ENCODE measurements at places on chromosomes 5 and 9.

DNA sequence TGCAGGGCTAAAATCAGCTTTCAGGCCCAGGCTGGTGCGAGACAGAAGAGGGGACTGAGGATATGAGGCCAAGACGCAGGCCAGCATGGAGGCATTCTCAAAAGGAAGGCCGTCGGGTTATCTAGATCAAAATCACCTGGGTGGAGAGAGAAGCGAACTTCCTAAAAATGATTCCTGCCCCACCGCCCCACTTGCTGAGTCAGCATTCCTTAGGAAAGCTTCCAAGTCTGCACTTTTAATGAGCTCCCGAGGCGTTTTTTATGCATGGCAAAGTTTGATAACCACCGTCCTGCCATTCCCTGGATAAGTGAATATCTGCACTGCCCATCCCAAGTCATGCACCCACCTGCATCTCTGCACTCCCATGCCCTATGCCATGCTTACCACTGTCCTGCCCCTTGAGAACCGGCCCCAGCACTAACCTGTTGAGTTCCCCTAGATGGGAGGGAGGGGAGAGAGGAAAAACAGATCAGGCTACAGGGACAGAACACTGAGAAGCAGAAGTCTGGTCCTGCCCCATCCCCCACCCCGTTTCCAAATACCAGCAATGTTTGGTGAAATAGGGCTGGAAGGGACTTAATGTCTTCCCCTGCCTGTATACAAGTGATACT lies 1.6 kb upstream of the SPOCK1 start:
- DNase-seq, result no peak

DNA sequence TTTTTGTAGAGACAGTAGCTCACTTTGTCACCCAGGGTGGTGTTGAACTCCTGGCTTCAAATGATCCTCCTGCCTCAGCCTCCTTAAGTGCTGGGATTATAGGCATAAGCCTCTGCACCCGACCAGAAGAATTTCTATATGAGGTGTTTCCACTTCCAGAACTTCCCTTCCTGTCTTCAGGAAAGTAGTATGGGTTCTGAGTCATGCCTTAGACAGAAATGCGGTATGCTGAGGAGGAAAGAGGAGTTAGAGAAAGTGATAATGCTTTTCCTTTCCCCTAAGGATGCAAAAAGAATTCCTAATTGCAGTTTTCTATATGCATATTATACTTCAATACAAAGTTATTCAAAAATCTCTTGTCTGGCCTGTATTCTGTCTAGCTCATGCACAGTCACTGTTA lies 16.4 kb upstream of the ADAMTSL1 start:
- no peak for DNase-seq

GRCh38 chr5:159034083-159034824 lies 65.5 kb downstream of the EBF1 start:
- no peak for DNase-seq

DNA sequence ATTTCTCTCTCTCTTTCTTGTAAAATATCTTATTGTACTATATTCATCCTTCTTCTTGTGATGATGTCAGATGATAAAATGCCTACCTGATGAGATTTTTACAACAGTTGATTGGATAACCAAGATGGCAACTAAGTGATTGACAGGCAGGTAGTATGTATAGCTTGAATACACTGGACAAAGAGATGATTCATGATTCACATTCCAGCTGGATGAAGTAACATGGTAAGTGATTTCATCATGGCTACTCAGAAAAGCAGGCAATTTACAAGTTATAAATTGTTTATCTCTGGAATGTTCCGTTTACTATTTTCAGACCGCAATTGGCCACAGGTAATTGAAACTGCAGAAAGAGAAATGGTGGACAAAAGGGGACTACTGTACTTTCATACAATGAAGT lies 1471.7 kb upstream of the C9orf72 start:
- DNase-seq, result no peak

GRCh38 chr9:105128908-105129600 lies 115.4 kb upstream of the SLC44A1 start:
- DNase-seq, result no peak

- no peak for DNase-seq
Measured at GRCh38 chr9:111400564-111400898, 70.5 kb upstream of the OR2K2 start.

DNA sequence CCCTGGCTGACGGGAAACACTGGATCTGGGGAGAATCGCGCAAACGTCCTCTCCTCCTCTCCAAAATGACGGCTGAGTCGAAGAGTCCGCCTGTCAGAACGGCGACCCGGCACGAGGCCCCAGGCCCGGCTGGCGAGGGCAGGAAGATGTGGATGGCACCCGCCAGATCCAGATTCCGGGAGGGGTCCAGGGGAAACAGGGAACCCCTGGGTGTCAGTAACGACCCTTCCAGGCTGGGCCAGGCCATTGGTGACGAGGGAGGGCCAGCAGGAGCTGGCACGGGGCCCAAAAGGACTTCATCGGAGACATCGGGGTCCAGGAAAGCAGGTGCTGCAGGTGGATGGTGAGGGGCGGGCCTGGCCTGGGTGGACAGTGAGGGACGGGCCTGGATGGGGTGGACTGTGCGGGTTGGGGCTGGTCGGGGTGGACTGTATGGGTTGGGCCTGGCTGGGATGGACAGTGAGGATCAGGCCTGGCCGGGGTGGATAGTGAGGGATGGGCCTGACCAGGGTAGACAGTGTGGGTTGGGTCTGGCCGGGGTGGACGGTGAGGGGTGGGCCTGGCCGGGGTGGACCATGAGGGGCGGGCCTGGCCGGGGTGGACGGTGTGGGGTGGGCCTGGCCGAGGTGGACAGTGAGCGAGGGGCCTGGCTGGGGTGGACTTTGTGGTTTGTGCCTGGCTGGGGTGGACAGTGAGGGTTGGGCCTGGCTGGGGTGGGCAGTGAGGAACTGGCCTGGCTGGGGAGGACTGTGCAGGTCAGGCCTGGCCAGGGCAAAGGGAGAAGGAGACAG lies 14.0 kb downstream of the SLC6A3 start:
- DNase-seq, result no peak

GRCh38 chr5:105033637-105034400 lies 1471.2 kb upstream of the NUDT12 start:
- DNase-seq, result no peak

DNA sequence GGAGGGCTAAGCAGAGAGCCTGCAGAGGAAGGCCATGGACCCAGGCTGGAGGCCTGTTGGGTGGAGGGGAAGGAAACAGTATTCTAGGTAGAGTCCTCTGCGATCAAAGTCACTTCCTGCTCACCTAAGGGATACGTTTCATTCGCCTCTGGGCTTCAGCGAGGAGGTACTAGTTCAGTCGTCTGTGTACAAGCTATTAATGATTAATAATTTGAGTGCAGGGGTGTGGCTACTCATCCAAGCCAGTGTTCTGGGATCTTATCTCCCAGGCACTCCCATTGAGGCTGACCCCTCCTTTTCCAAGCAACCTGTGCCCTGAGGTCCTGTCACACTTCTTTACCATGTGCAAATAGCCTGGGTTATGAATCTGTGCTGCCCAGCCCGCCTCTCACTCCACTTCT lies 25.2 kb downstream of the RALGPS1 start:
- no peak for DNase-seq

GRCh38 chr9:89739511-89739910 lies 134.7 kb downstream of the GADD45G start:
- DNase-seq, result no peak

DNA sequence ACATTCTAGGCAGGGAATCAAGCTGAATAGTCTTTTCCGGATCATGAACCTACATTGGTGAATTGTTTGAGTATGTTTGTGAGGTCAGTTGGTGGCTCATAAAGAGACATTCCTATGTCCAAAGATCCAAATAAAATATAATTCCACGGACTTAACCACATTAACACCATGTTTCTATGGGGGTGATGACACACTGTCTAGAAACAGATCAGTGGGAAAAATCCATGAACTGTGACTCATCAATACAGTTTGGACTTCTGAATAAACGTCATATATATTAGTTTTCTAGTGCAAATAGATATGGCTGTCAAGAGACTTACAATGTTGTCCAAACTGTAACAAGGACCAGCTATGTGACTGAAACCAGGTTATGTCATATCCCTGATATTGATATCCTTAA lies 509.9 kb upstream of the TYRP1 start:
- no peak for DNase-seq

DNA sequence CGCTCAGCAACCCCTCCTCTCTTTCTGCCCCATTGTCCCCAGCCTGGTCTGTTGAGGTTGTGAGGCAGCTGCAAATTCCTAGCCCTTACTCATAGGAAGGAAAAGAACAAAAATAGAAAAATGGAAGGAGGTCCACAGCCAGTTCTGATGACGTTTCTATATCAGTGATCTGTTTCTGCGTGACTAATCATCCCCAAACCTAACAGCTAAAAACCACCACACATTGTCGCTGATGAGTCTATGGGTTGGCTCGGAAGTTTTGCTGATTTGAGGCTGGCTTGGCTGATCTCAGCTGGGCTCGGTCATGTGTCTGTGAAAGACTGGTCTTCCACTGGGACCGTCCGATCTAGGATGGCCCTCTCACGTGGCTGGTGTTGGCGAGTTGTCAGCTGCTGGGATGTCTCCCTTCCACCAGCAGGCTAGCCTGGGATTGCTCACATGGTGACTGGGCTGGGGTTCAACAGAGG lies 200.6 kb upstream of the ZNF618 start:
- DNase-seq, result no peak

DNA sequence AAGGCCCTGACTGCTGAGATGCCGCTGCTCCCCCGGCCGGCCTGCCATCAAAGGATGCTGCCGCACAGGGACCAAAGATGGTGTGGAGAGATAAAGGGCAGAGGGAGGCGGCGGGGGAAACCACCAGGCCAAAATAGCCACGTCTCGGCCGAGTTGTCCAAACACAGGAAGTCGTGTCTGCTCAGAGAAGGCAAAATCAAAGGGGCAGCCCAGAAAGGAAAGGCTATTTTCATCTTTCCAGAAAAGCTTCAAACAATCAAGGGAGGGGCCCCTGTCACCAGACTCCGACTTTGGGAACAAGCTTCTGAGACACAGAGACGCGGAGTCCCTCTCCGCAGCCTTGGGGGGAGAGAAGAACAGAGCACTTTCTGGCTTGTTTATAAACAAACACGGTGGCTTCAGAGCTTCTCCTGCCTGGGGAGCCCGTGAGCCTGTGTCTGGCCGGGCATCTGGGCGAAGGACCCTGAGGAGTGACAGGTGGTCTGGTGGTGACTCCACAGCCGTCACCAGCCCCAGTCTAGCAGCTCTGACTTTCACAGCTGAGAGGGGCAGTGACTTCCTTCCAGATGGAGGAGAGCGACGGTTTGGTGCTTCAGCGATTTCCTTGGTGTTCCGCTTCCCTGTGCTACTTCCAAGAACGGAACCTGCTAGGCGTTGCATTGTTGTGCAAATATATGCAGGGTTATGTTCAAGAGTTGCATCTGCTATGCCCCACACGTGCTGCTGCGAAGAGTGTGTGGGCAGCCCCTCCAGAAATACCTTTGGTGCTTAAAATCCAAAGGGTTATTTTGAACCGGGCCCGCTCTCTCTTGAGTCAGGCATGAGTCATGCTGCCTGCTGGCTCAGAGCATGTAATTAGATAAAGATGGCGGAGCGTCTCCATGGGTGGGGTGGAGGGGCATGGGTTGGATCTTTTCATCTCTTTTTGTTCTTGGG lies 24.0 kb downstream of the ADAMTSL2 start:
- DNase-seq, result no peak

GRCh38 chr9:99056886-99057664 lies 47.8 kb upstream of the TGFBR1 start:
- no peak for DNase-seq

DNA sequence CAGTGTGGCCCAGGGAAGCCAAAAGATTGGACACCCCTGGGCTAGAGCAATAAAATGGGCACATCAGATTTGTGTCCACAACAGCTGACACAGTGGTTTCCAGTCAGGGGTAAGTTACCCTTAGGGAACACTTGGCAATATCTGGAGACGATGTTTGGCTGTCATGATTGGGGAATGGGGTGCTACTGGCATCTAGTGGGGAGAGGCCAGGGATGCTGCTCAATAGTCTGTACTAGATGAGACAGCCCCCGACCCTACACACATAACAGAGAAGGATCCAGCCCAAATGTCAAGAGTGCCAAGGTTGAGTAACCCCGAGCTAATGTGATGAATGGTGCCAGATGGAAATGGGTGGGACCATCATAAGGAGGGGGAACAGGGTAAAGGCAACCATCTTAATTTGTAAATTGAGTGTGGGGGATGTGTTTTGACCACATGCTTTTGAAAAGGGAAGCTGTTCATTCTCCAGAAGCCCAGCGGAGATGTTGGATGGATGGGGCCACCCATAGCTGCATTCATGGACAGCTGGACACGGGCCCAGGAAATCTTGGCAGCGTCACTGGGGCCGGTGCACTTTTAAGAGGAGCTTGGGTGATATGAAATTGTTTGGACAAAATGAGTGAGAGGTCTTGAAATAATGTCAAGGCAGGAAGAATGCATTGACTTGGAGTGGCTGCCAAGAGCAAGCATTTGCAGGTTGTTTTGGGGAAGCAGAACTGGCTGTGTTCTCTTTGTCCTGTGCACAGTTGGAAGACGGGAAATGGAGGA lies 33.4 kb downstream of the SYK start:
- DNase-seq, result no peak

GRCh38 chr5:82491397-82491796 lies 213.2 kb upstream of the RPS23 start:
- no peak for DNase-seq

DNA sequence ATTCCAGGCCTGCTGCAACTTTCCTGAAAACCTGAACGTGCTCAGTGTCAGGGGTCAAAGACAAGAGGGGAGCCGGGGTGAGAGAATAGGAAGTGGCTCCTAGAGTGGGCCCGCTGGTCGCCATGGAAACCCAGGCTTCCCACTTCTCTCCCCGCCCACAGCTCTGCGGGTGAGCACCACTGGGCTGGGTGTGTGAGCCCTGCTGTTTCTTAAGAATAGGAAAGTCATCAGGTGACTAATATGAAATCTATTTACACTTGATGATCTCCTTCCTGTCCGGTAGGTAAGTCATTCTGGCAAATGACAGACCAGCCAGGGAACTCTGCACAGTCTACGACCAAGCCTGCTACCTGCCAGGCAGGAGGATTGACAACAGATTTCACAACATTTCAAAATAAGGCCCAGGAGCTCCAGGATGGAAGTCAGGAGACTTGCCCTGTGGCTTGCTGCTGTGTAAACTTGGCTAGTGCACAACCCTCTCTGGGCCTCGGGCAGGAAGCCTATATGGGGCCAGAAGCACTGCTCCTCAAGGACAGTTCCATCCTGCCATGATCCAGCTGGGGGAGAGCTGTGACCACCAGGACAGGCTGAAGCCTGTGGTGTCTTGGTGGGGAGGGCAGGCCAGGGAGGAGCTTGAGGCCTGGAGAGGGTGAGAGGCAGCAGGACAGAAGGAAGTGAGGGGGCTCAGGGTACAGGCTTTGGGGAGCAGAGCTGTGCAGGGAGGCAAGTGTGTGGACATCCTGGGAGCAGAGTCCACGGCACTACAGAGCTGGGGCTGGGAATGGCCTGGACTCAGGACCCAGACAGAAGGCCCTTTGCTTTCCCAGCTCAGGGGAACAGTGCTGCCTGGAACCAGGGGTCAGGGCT lies 60.6 kb downstream of the SHB start:
- DNase-seq, result no peak

DNA sequence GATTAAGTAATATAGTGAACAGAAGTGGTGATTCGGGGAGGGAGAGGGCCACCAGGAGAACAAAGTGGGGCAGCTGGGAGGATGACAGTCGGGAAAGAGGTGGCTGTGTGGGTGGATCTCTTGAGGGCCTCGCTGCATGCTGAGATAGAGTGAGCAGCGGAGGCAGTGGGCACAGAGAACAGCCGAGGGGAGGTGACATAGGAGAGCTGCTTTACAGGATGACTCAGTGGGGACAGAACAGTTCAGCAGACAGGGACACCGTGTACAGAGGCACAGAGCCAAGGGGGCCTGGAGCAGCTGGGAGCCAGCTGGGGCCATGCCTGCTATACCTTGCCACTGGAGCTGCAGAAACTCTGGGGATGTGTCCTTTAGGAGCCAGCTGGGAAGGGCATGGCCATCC lies 273.9 kb downstream of the GADD45G start:
- peak; percentile 95 for DNase-seq

- DNase-seq, result peak; percentile 18
Measured at GRCh38 chr5:61599370-61600122, 267.5 kb downstream of the ZSWIM6 start.
